Kidney epithelial cell (primary cell): ENCODE measurements at places on chromosomes 11 and 22. TPM values are rescaled to one million over a fixed set of nuclear protein-coding genes. Genes with fewer than 3 reads are reported as not detected.

SOX10 gene
- not detected in 2 replicates for total RNA-seq

PITPNB gene
- total RNA-seq, result 32.1 and 32.3 TPM in 2 replicates

RFPL1 gene
- total RNA-seq, result not detected in 2 replicates

LIF gene
- total RNA-seq, result 108 and 112 TPM in 2 replicates

TIMP3 gene
- 44.2 and 45.6 TPM in 2 replicates for total RNA-seq

OR10A2 gene
- total RNA-seq, result not detected in 2 replicates

KCNK4 gene
- total RNA-seq, result not detected in 2 replicates

GLB1L3 gene
- 0.75 and 1.2 TPM in 2 replicates for total RNA-seq

HPX gene
- total RNA-seq, result 0.13 and 0.34 TPM in 2 replicates

MRGPRE gene
- 0.63 and 1.7 TPM in 2 replicates for total RNA-seq

OR51B4 gene
- not detected in 2 replicates for total RNA-seq

LRRN4CL gene
- total RNA-seq, result 0.25 TPM in 1 of 2 replicates, not detected in the other

SLC25A1 gene
- total RNA-seq, result 82.7 and 98.8 TPM in 2 replicates

XKR3 gene
- not detected in 2 replicates for total RNA-seq

CDKN1C gene
- total RNA-seq, result 34.8 and 37.1 TPM in 2 replicates

GRCh38 chr22:30781271-30781875, 86.7 kb downstream of the OSBP2 start:
- DNase-seq, result no peak

GRCh38 chr11:28858076-28858475, 749.9 kb downstream of the METTL15 start:
- DNase-seq, result no peak

DNA sequence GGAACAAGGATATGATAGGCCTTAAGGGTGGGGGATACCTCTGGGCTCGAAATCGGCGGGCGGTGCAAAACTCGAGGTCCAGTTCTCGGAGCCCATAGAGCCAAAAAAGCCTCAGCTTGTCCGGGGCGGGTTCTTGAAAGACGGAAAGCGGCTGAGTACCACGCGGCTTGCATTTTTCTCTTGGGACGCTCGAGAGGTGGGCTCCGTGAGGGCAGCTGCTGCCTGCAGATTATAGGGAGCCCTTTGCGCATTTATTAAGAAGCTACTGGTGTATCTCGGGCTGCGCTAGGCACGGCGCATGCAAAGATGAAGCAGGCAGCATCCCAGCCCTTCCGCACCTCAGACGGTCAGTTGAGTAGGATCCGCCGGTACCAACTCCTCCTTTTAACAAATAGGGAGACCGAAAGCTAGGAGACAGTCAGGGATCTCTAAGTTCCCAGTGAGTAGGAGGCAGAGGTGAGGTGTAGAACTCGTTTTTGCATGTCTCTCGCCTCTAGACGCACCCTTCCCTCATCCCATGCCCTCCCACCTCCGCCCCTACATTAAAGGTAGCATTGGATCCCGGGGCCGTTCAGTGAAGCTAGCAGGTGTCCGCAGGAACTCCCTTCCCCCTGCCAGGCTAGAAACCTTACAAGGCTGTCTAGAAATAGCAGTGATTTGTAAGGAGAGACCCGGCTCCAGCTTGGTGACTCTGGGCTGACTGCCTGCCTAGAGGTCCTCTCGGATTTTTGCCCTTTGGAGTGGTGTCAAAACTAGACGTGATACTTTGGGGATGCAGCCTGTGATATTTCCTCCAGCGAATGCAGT, 768 bp downstream of the LDHA start:
- DNase-seq, result no peak

- no peak for DNase-seq
Measured at GRCh38 chr22:31036671-31037550, 44.2 kb upstream of the SMTN start.

DNA sequence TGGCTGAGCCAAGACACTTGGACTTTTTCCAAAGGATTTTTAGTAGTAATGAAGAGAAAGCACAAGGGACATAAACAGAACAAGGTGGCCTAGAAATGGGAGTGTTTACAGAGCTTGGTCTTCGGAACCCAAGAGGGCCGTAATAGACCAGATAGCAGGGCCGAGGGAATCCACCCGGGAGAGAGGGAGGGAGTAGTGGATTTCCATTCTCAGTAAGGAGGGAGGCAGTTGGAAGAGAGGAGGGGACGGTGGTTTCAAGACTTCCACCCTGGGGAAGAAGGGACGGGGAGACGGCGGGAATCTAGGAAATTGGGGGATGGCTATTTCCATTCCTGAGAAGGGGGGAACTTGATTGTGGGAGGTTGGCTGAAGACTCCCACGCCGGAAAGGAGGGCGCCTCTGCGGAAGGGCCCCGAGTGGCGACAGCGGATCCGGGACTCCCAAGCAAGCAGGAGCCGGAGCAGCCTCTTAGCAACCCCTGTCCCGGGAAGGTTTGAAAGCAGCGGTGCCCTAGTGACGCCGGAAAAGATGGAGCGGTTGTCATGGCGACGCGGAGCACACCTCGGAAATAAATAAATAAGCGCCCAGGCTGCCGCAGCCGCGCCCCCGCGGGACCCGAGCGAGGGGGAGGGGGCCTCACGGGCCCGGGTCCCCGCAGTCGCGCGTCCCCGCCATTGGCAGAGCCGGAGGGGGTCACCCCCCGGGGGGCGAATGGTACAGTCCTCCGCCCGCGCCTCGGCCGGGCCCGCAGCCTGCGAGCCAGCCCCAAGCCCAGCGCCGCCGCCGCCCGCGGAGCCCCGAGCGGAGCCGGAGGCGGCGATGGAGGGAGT, 31.6 kb downstream of the EIF3F start:
- DNase-seq, result peak; percentile 32

GRCh38 chr11:1005928-1006327, 30.6 kb downstream of the MUC6 start:
- DNase-seq, result no peak

DNA sequence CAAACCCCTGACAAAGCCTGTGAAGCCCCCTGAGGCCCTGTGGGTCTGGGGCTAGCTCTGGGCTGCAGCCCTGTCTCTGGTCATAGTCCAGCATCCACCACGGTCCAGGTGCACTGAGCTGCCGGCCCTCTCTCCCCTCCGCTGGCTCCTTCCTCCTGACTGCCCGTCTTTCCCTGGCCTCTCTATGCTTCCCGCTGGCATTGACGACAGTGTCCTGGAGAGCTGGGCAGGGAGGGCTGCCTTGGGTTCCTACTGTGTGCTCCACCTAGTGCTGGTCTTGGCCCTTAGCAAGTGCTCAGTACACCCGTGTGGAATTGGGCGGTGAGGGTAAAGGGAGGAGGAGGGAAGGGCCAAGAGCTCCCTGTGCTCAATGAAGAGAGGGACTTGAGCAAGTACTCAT, 868 bp upstream of the MYEOV start:
- DNase-seq, result no peak

- DNase-seq, result no peak
Measured at GRCh38 chr11:58354727-58355126, 4.1 kb downstream of the OR5B17 start.

GRCh38 chr11:36446135-36446534, 63.9 kb downstream of the TRAF6 start:
- DNase-seq, result no peak

DNA sequence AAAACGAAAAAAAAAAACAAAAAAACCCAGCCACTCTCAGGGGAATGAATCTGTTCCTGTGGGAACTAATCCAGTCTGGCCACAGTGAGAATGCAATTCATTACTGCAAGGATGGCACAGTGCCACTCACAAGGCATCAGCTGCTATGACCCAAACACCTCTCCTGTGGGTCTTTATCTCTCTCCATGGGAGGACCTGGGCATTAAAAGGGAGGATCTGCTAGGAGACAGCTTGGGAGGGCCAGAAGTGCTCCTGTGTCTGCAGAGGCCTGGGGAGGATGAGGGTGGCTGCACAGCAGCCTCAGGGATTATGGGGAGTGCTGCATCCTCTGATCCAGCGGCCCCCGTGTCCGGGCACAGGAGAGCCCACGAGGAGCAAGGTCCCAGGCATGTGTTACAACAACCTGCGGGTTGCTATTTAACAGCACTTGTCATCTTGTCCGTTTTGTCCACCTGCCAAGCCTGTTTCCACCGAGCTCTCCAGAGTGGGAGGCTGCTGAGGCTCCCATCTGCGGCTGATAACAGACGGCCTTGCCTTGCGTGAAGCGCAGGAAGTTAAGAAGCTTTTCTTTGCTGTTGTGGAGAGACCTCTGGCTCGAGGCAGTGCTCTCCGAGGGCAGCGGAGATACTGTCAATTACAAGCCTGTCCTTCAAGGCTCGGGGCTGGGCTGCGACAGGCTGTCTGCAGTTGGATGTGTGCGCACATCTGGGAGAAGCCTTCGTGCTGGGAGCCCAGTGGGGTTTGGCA, 97.7 kb downstream of the NXPE2 start:
- DNase-seq, result no peak

DNA sequence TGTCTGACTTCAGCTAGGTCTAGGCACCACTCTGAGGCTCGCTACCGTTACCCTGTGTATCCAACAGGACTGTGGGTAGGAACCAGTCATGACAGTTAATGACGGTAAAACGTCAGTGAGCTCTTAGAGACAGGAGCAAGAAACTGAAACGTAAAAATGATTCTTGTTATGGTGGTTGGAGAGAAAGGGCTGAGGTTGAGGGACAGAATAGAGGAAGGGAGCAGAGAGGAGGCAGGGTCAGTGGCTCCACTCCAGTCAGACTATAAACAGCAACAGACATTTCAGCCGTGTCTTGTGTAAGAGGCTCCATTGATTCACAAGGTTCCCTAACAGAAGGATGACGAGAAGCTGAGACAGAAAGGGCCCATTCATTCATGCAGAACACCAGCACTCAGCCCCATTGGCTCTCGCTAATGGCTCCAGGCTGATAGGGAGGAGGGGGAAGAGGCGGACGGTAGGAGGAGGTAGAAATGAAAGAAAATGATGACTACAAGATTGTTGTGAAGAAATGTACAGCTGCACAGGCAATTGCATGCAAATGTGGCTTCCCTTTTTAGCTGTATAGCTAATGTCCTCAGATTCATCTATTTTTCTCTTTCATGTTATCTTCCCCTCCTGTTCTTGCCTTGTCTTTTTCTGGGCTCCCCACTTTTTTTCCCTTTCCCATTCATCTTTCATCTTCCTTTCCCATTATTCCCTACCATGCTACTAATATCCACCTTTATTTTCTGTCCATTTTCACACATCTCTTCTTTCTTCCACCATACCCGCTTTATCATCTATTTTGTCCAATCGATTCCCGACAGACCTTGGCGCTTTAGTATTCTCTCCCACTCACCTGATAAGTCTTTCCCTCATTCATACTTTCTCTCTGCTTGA, 34.3 kb downstream of the ETS1 start:
- peak; percentile 75 for DNase-seq

- no peak for DNase-seq
Measured at GRCh38 chr22:29539105-29539504, 14.5 kb downstream of the THOC5 start.

- peak; percentile 74 for DNase-seq
Measured at GRCh38 chr11:64854534-64855502, 10.4 kb upstream of the CDC42BPG start.

DNA sequence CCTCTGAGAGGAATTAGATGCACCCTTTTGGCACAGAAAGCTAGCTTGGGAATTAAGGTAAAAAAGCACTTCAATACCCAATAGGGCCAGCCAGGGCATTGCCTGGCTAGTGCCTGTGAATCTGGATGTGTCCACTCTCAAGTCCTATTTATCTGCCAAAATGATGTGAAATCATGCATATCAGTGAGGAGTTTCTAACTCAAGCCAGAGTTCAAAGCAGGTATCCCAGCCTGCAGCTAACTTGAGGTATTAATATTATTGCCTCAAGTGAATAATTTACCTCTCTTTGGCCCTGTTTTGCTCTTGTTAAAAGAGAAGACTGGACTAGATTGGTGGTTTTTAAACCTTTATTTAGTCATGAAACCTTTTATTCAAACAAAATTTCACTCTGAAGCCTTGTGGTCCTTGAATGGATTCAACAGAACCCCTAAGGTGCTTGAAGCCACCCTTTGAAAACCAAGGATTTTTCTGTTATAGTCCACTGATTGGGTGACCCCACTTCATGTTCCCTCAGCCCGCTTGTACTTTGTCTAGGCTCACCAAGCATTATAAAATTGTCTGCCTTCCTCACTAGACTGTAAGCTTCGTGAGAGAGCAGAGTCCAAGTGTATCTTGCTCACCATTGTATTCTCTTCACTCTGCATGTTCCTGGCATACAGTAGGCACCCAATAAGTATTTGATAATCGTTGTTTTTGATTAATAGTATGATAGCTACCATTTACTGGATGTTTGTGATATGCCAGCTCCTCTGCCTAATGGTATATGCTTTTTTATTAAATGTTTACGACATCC, 4.5 kb downstream of the RNF121 start:
- DNase-seq, result no peak

GRCh38 chr11:68324695-68325094, 12.3 kb downstream of the LRP5 start:
- DNase-seq, result no peak

GRCh38 chr11:68914761-68915160, 11.1 kb downstream of the IGHMBP2 start:
- DNase-seq, result no peak

- DNase-seq, result peak; percentile 76
Measured at GRCh38 chr11:12864316-12865156, 144.6 kb upstream of the RASSF10 start.

- DNase-seq, result no peak
Measured at GRCh38 chr11:3950996-3951660, 95.7 kb downstream of the STIM1 start.

DNA sequence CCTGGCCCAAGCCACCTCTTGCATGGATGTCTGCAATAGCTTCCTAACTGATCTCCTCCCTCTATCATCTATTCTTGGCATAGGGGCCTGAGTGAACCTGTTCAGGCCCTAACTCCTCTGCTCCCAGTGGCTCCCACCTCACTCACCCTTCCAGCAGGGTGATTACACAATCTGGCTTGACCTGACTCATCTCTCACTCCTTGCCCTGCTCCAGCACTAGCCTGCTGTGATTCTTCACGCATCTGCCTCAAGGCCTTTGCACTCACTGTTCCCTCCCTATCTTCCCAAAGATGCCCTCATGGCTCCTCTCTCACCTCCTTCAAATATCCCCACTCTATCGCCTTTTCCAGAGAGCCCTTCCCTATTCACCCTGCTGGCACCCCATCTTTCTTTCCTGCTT, 10.5 kb downstream of the SCN4B start:
- peak; percentile 18 for DNase-seq

DNA sequence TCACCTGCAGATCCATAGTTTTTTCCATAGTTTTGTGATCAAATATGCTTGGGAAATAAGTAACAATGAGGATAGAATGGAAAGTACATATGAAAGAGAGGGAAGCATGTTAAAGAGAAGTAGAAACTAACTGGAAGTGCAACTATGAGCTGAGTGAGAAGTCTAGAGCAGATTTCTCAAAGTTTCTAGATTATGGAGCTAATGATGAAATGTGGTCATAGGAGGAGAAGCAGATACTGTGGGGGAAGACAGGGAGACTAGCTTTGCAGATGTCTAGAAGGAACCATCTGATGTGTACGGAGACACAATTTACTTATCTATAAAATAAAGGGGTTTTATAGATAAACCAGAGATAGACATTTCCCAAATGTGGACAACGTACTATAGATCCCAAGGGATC, 37.1 kb downstream of the RELT start:
- no peak for DNase-seq
